Amygdala (tissue), 56 donors: ENCODE measurements at places on chromosomes 7 and 10.

- DNase-seq, result no peak
These were observed 46.0 kb upstream of the CDK1 start for GRCh38 chr10:60732198-60732806.

- DNase-seq, result no peak
These were observed 235.1 kb upstream of the CACNA2D1 start for GRCh38 chr7:82678716-82679115.

DNA sequence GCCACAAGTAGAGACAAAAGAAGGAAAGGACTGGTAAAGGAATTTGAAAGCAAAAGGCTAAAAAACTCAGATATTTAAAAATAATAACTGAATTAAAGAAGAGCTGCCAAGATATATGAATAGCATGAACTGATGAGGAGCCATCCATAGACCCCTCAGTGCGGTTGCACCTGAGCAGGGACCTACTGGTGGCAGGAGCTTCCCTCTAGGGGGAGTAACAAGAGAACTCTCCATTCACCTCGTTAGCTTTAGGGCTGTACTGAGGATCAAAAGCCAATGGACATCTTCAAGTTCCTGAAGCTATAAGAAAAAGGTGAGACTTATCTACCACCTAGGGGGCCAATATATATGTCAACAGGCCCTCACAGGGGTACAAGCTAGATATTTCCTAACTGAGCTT is 27.8 kb upstream of the DOCK1 start:
- no peak for DNase-seq

- DNase-seq, result peak; percentile 51
These were observed 5.1 kb downstream of the UNC5B start for GRCh38 chr10:71217266-71218045.

DNA sequence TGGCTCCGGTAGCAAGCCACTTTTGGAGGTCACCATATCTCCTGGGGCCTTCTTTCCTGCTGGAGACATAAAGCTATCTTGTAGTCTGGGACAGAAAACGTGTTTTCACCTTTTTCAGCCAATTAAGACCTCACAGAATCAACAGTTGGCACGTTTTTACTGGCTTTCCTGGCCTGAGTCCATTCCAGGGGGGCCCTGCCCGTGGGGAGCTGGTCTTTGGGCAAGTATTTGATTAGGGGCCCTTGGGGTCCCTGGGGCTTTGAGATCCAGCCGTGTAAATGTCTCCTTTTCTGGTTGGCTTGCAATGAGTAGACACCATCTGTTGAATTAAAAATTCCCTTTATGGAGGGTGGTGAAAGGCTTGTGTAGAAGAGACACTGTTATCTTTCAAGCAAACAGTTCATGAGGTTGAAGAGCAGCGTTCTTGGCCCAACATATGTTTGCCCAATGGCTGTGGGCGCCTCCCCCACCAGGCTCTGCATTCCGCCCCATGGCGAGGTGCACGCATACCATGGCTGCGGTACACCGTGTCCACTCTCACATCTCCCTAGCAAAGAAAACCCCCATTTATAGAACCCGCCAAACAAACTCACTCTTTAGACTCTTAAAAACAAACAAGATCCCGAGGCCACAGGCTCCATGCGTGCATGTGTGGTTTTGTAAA is 593.2 kb downstream of the LRMDA start:
- no peak for DNase-seq

DNA sequence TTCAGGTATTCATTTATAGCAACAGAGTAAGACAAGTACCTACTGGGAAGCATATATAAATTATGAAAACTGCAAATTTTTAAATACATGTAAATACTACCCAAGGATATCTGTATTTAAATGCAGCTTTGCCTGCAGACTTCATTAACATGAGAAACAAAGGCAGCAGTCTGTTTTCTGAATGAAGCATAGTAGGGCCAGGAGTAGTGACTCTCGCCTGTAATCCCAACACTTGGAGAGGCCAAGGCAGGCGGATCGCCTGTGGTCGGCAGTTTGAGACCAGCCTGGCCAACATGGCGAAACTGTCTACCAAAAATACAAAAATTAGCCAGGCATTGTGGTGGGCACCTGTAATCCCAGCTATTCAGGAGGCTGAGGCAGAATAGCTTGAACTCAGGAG is 42.5 kb upstream of the PHF14 start:
- no peak for DNase-seq

GRCh38 chr7:24313777-24314176 is 29.8 kb downstream of the NPY start:
- DNase-seq, result no peak

GRCh38 chr10:124415210-124415609 is 3.5 kb downstream of the OAT start:
- no peak for DNase-seq

DNA sequence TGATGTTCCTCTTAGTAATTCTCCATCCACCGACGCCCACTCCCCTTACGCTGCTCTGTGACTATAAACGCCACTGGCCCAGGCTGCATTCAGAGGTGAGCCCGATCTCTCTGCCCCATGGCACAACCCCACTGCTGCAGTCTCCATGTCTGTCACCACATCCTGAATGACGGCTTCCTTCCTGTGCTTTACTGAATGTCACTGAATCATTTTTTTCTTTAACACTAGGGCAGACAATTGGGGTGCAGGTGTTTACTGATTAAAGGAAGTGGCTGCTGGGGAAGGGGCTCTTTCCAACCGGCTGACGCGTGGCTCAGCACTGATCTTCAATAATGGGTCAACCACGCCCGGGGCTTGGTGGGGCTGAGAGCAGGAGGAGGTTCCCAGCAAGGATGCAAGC is 208.3 kb downstream of the USP6NL start:
- DNase-seq, result no peak

- DNase-seq, result no peak
These were observed 473 bp upstream of the ZNF32 start for GRCh38 chr10:43649185-43649523.

DNA sequence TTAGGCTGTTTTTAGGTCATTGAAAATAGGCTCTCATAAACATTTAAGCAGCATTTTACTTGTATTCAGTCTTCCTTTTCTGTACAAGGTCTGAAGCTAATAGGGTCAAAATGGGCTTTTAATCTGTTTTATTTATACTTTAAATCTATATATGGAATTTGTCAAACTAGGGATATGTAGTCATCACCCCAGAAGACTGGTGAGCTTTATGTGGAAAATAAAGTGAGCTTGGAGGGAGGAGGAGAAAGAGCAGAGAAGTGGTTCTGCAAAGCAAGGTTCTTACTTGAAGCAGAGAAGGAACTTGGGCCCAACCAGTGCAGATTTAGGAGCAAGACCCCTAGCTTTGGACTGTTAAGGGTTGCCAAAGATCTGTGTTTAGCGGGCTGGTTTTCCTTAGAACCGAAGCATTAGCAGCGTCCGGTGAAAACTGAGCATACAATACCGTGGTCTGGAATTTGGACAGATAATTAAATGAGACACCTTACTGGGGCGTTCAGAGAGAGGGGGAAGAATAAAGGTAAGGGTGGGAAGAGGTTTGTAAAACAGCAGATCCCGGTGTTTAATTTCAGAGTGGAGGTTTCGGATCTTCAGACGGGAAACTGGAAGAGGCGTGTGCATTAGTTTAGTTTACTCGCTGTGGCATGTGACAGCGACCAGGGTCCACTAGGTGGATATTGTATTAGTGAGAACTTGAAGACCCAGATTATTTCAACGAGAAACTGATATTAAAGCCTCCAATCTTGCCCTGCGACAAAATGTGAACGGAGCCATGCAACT is 2.4 kb downstream of the BAMBI start:
- no peak for DNase-seq

DNA sequence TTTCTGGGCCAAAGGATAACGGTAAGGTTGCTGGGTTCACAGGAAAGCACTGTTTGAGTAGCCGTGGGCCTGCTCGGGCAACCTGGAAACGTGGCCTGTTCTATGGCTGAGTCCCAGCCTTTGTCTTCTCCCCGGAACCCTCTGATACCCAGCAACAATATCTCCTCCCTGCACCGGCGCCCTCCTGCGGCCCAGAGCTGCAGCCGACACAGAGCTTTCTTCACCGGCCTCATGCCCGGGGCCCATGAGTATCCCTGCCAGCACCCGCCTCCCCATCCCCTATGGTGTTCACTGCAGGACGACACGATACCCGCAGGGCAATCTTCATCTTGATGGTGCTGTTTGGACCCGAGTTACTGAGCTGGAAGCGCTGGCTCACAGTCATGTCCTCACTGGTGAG is 38.6 kb upstream of the NCAPG2 start:
- no peak for DNase-seq

DNA sequence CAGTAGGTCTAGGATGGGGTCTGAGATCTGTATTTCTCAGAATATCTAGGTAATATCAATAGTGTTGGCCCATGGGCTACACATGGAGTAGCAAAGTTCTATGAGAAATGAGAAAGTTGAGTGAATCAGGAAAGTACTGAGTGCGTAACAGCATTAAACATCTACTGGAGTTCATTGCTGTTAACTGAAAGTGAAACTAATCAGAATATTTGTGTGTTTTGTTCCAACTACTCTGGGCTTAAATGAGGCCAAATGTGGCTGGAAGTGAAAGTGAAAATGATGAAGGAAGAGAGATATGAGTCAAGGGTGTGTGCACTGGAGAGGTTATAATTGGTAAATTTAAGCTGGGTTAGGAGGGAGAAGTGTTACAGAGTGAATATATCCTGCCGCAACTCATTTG is 46.5 kb downstream of the TMEM106B start:
- DNase-seq, result no peak

GRCh38 chr10:112952282-112953173 is 2.5 kb downstream of the TCF7L2 start:
- DNase-seq, result no peak

- DNase-seq, result no peak
These were observed 39.6 kb downstream of the NUP205 start for GRCh38 chr7:135597181-135597925.

DNA sequence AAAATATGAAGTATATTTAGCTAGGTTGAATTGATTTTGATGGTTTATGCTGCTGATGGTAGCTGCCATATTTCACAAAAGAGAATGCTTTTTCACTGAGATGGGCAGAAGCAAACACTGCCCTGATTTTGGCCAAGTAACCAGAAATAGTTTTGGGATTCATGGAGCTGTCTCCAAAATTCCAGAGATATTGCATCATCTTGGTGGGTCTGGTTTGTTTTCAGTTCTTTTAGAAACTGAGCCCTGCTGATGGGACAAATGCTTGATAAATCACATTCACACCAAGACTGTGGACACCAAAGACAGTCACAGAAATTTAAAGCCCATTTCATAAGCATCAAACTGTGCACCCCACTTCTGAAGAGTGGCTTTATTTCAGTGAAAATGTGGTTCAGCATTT is 140.5 kb downstream of the BICC1 start:
- DNase-seq, result no peak

GRCh38 chr7:47818796-47819606 is 129.3 kb downstream of the PKD1L1 start:
- peak; percentile 32 for DNase-seq

DNA sequence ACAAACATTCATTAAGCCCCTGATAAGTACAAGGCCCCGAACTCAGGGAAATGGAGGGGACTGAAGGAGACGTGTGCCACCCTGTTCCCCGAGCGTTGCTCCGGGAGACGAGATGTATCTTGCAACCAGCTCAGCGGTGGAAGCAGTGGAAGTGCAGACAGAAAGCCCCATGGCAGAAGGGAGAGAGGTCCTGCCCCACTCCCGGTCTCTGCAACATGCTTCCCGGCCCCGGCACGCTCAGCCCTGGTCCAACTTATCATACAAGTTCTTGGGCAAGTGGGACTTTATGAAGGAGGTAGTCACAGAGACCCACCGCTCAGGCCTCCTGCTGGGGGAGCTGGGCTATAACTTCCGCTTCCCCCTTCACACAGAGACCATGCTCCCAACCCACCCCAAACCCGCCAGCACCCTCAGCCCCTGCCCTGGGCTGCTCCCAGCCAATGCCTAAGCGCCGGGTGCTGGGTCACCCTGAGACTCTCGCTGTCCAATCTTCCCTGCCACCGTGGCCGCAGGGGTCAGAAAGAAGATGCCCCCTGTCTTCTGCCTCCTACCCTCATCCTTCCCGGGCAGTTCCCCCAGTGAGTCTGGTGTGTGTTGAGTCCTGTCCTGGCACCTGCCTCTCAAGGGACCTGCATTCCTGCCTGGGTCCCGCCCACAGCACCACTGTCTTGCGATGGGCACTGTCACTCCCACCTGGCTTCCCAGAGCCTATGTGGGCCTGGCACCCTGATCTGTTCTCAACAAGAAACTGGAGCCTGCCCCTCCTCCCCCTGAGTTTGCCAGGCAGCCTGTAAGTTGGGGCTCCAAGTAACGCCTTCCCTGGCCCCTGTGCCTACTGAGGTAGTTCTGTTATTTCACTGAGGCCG is 157.7 kb downstream of the PRKAG2 start:
- no peak for DNase-seq

DNA sequence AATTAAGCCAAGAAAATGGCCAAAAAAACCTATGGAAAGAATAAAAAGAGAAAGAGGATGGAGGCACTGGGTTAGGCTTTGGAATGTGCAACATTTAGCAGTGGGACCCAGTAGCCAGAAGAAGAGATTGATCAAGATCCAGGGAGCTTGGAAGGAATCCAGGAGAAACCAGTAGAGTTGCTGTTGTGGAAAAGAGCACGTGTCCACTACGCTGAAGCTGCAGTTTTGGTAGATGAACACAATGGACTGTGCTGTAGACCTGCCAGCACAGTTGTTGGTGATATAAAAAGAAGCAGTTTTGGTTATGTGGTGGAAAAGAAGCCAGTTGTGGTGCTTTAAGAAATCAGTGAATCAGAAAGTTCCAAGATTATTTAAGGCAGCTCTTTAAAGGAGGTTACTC is 802.2 kb upstream of the POM121L12 start:
- DNase-seq, result no peak

- no peak for DNase-seq
These were observed 147.1 kb downstream of the TRIL start for GRCh38 chr7:28811008-28811407.

GRCh38 chr10:89904755-89905154 is 203.4 kb downstream of the KIF20B start:
- DNase-seq, result no peak

GRCh38 chr7:3495530-3495929 is 194.5 kb downstream of the SDK1 start:
- no peak for DNase-seq

DNA sequence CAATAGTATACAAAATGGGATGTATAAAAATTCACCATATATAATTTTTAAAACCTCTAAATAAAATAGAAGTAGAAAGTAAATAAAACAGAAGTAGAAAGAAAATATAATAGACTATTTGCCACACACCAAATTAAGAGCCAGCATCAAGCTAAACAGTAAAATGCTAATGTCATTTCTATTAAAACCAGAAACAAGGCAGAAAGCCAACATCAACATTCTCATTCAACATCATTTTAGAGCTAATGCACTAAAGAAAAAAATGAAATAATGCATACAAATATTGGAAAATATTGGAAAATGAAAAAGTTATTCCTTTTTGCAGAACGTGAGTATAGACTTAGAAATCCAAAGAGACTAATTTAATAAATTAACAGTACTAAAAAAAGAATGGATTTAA is 23.4 kb upstream of the RELN start:
- DNase-seq, result no peak
